ENCODE measurements at places on chromosomes 13 and 19. TPM values are rescaled to one million over a fixed set of nuclear protein-coding genes. Genes with fewer than 3 reads are reported as not detected.

The ZNF534 gene
- total RNA-seq = not detected

The LGALS16 gene
- not detected for total RNA-seq

The ATP1A3 gene
- 210 TPM for total RNA-seq

The SULT2B1 gene
- not detected for total RNA-seq

The HNRNPM gene
- 90.8 TPM for total RNA-seq

The NXNL1 gene
- not detected for total RNA-seq

The MEGF8 gene
- total RNA-seq = 32.8 TPM

The TBXA2R gene
- total RNA-seq = 2.9 TPM

- no peak overlapping the region for H3K4me3 ChIP-seq
- peaks cover 2% of the 10 kb centered on the region for H3K36me3 ChIP-seq
- H3K27ac ChIP-seq = no peak overlapping the region
- H3K4me1 ChIP-seq = no peaks in the 10 kb centered on the region
- no peak for DNase-seq
- no peaks in the 10 kb centered on the region for H3K27me3 ChIP-seq
Measured at GRCh38 chr19:55398200-55398925, 9.2 kb downstream of the UBE2S start.

- no peaks in the 10 kb centered on the region for H3K27me3 ChIP-seq
- no peak overlapping the region for H3K4me3 ChIP-seq
- no peaks in the 10 kb centered on the region for H3K36me3 ChIP-seq
- H3K4me1 ChIP-seq = no peaks in the 10 kb centered on the region
- no peak for DNase-seq
Measured at GRCh38 chr13:84080748-84081530, 198.7 kb upstream of the SLITRK1 start.

GRCh38 chr19:39518458-39518857 lies 3.5 kb downstream of the SELENOV start:
- H3K36me3 ChIP-seq = no peaks in the 10 kb centered on the region
- H3K27me3 ChIP-seq = peaks cover 37% of the 10 kb centered on the region
- no peak overlapping the region for H3K4me3 ChIP-seq

- peaks cover 17% of the 10 kb centered on the region for H3K27me3 ChIP-seq
- no peaks in the 10 kb centered on the region for H3K36me3 ChIP-seq
- H3K4me3 ChIP-seq = peak overlapping the region; percentile 67
- peak; percentile 48 for DNase-seq
- H3K4me1 ChIP-seq = peaks cover 11% of the 10 kb centered on the region
Measured at GRCh38 chr19:45972081-45972946, 1.4 kb downstream of the NOVA2 start.

- H3K27ac ChIP-seq = peak overlapping the region; percentile 39
- H3K27me3 ChIP-seq = no peaks in the 10 kb centered on the region
Measured at GRCh38 chr19:8306235-8307054, 1.7 kb downstream of the CD320 start.

GRCh38 chr19:12555456-12555930 lies 4.2 kb upstream of the ZNF564 start:
- H3K4me1 ChIP-seq = no peaks in the 10 kb centered on the region
- no peaks in the 10 kb centered on the region for H3K27me3 ChIP-seq
- H3K27ac ChIP-seq = no peak overlapping the region
- DNase-seq = no peak

DNA sequence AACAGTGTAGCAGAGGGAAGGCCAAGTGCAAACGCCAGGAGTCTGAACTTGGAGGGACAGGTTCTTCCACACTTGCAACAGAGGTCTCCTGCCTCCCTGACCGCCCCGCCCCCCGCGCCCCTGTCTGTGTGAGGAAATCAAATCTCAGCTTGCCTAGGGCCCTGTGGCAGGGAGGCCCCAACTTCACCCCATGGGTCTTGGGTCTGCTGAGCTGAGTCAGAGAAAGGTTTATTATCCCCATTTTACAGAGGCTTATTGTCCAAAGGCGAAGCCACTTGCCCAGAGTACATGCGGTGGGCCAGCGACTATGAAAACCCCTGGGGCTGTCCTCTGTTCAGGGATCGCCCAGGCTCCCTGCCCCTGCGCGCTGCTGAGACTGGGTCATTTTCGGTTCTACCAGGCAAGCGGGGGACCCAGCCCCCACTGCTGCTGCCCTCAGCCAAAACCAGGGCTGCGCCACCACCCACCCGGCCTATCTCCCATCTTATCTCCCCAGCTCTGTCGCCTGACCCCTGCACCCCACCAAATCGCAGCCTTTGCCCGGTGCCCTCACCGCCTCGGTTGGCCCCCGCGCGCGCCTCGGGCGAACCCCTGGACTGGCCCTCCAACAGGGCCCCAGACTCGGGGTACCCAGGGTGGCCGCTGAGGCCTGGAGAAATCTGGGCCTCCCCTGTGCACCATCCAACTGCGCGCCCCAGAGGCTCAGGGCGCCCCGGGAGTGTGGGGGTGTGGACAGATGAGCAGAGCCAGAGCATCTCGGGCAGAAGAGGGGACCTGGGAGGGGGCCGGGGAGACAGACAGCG lies 850 bp upstream of the CERS4 start:
- H3K27ac ChIP-seq = peak overlapping the region; percentile 84
- no peaks in the 10 kb centered on the region for H3K4me1 ChIP-seq

DNA sequence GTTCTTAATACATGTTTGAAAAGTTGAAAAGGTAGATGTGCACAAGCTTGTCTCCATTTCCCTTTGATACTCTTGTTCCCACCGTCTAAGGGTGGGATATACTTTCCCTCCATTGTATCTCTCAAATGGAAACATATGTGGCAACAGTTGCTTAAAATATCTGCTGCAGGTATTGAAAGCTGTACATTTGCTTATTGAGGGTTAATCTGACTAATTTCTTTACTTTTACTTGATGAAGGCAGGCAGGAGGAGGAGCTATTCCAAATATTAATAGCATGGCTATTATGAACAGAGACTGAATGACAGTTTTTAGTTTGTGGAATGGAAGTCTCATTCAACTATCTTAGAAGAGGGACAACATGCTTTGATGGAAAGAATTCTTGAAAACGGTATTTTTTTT lies 103.8 kb downstream of the SLC10A2 start:
- H3K27me3 ChIP-seq = no peaks in the 10 kb centered on the region
- H3K4me1 ChIP-seq = no peaks in the 10 kb centered on the region
- H3K4me3 ChIP-seq = no peak overlapping the region
- H3K36me3 ChIP-seq = no peaks in the 10 kb centered on the region

DNA sequence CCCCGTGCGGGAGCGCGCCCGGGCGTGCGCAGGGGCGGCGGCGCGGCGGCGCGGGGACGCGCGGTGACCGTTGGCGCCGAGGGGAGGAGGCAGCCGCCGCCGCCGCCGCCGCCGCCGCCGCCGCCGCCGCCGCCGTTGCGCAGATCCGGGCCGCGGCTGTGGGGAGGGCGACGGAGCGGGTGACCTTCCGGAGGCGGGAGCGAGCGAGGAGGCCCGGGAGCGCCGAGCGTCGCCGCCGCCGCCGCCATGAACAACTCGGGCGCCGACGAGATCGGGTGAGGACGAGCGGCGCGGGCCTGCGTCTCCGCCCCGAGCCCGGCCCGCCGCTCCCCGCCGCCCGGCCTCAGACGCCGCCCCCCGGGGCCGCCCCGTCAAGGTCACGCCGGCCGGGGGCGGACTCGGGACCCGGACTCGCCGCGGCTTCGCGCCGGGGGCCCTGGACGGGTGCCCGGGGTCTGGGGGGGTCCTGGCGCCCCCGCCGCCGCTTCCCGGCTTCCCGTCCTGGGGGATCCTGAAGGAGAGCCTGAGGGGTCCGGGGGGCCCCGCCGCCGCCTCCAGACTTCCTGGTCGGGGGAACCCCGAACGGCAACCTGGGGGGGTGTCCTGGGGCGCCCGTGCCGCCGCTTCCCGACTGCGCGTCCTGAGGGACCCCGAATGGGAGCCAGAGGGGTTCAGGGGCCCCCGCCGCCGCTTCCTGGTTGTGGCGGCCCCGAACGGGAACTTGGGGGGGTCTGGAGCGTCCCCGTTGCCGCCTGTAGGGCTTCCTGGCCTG lies at the start of gene DAZAP1:
Gene DAZAP1, plus strand, starts transcription at position 59 of the 772 bp plus-strand sequence. Its CDS starts 188 bp downstream, at position 247.
- peak within 1 kb of the TSS; percentile 87 for H3K4me3 ChIP-seq
- no peaks in the 10 kb centered on the region for H3K27me3 ChIP-seq
- peak within 1 kb of the TSS; percentile 97 for H3K27ac ChIP-seq
- H3K36me3 ChIP-seq = no peaks in the 10 kb centered on the region
- H3K4me1 ChIP-seq = peaks cover 39% of the 10 kb centered on the region

- H3K27ac ChIP-seq = no peak overlapping the region
- no peak overlapping the region for H3K4me3 ChIP-seq
- DNase-seq = no peak
- H3K4me1 ChIP-seq = peaks cover 4% of the 10 kb centered on the region
Measured at GRCh38 chr19:58536852-58537798, 6.7 kb upstream of the TRIM28 start.

DNA sequence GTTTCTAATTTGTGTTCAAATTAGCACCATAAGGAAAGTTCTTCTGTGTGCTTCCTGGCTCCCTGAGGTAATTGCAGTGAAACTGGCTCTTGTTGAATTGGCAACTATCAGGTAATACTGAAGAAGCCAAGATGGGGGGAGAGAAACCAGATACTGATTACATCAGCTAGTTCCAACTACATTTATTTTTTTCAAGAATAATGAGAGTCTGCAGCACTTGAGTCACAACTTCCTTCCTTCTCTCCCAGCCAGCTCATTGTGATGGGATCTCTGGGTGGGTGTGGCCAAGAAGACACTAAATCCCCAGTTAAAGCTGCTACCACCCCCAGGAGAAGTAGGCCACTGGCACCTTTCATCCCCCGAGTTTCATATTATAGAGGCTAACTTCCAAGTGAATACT lies 100.7 kb upstream of the RXFP2 start:
- H3K27me3 ChIP-seq = no peaks in the 10 kb centered on the region
- DNase-seq = no peak
- no peak overlapping the region for H3K27ac ChIP-seq
- H3K4me1 ChIP-seq = no peaks in the 10 kb centered on the region

- no peak overlapping the region for H3K27ac ChIP-seq
- H3K27me3 ChIP-seq = peaks cover 29% of the 10 kb centered on the region
- H3K4me1 ChIP-seq = peaks cover 26% of the 10 kb centered on the region
- DNase-seq = no peak
- no peaks in the 10 kb centered on the region for H3K36me3 ChIP-seq
Measured at GRCh38 chr13:36430247-36431203, 1.8 kb upstream of the CCNA1 start.

GRCh38 chr13:21079221-21079620 lies 17.8 kb upstream of the LATS2 start:
- no peak for DNase-seq
- H3K4me1 ChIP-seq = peaks cover 4% of the 10 kb centered on the region

GRCh38 chr13:31781064-31781463 lies 41.7 kb downstream of the RXFP2 start:
- no peaks in the 10 kb centered on the region for H3K4me1 ChIP-seq
- no peak for DNase-seq
- H3K4me3 ChIP-seq = no peak overlapping the region
- H3K27ac ChIP-seq = no peak overlapping the region

DNA sequence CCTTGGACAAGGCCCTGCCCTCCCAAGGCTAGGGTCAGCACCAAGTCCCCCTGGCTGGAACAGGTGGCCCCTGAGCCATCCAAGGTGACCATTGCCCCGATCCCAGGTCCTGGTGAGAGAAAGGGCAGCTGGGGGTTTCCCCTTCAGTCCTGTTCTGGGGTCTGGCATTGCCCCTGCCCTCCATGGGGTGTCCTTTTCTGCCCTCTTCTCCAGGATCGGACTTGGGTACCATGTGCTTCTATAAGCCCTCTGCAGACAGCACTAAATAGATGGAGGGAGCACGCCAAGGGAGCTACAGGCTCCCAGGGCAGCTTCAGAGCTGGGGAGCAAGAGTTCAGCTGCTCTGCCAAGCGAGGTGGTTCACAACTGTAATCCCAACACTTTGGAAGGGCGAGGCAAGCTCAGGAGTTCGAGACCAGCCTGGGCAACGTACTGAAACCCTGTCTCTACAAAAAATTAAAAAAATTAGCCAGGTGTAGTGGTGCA lies 13.5 kb upstream of the KCNN1 start:
- DNase-seq = no peak
- peaks cover 58% of the 10 kb centered on the region for H3K27me3 ChIP-seq
- no peak overlapping the region for H3K4me3 ChIP-seq
- H3K4me1 ChIP-seq = peaks cover 42% of the 10 kb centered on the region

- no peaks in the 10 kb centered on the region for H3K27me3 ChIP-seq
- H3K4me3 ChIP-seq = peak overlapping the region; percentile 47
- H3K36me3 ChIP-seq = no peaks in the 10 kb centered on the region
- H3K27ac ChIP-seq = peak overlapping the region; percentile 54
- peak; percentile 65 for DNase-seq
- peaks cover 8% of the 10 kb centered on the region for H3K4me1 ChIP-seq
Measured at GRCh38 chr13:35470671-35471661, 5.5 kb downstream of the MAB21L1 start.

DNA sequence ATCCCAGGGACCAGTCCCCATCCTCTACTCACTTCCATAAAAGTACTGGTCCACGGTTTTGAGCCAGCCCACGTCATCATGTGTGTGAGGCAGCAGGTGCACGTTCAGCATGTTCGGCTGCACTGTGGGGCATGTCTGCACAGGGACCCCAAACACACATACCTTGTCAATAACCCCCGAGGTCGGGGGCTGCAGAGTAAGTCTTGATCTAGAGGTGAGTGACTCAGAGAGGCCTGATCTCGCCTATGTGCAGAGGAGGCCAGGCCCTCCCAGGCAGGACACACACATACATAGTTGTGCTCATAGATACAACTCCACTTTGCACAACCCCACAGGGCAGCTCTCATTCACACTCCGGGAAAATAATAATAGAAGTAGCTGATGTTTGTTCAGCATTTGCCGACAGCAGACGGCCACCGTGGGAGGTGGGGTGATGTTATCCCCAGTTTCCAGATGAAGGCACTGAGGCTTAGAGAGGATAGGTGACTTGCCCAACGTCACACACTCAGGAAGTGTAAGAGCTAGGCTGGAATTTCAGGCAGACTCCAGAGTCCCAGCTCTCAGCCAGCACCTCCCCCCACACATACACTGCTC lies 774 bp downstream of the MAN2B1 start:
- H3K36me3 ChIP-seq = no peaks in the 10 kb centered on the region
- H3K4me1 ChIP-seq = peaks cover 31% of the 10 kb centered on the region
- peak overlapping the region; percentile 90 for H3K27ac ChIP-seq
- no peaks in the 10 kb centered on the region for H3K27me3 ChIP-seq

DNA sequence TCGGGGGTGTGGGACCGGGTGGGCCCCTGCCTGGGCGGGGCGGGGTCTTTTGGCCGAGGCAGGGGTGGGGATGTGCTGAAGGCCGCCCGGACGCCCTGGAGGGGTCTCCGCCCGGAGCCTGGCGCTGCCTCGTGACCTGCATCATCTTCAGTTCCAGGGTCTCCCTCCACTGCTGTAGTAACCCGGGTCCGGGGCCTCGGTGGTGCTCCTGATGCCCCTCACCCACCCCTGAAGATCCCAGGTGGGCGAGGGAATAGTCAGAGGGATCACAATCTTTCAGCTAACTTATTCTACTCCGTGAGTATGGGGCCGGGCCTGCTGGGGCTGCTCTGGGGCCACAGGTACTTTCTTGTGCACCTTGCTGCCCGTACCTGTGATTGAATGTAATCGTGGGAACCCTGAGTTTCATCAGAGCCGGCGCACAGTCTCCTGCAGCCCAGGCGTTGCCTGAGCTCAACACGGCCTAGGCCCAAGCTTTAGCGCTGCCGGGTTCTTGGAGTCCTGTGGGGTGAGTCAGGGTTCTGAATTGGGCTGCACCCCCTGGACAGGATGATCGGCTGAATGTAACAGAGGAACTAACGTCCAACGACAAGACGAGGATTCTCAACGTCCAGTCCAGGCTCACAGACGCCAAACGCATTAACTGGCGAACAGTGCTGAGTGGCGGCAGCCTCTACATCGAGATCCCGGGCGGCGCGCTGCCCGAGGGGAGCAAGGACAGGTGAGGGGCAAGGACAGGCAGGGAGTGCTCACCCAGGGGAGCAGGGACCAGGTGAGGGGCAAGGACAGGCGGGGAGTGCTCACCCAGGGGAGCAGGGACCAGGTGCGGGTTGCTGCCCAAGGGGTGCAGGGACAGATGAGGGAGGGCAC lies 10.5 kb downstream of the PEAK3 start:
- peaks cover 34% of the 10 kb centered on the region for H3K36me3 ChIP-seq
- peak overlapping the region; percentile 99 for H3K27ac ChIP-seq
- peak overlapping the region; percentile 99 for H3K4me3 ChIP-seq
